ENCODE measurements at places on chromosomes 3 and 15.

GRCh38 chr15:45812200-45812599 is 177.4 kb downstream of the SQOR start:
- DNase-seq = no peak

DNA sequence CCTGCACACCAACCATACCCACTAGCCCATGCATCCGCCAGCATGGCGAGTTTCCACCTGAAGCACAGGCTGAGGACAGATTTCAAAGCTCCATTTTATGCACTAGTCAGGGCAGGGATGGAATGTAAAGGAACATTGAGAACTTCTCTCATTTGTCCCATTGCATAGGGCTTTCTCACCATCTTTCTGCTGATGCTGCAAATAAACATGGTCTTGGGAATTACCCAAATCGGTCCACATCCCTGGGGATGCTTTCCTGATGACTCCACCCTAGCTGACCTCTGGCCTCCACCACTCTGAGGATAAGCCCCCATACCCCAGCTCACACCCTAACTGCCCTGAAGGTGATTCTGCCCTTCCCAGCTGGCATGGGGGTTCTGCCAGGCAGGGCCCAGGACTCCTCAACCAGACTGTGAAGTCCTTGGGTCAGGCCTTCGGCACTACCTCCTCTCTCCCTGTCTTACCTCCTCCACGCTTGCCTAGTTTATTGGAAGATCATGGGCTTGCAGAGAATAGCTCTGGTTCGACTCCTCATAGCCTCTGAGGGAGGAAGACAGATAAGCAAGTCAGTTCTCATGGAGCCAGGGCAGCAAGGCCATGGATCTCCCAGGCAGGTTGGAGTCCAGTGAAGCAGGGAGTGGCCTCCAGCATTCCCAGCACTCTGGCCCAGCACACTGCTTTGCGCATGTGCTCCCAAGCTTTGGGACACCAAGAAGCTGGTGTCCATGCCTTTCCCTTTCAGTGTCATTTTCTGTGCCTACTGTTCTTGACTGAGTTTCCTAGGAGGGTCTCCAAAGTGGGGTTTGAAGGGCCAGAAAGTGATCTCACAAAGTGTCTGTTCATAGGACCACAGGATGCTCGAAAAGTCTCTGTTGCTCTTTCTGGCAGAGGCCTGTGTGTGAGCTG is 27.6 kb upstream of the XYLB start:
- DNase-seq = no peak

- DNase-seq = peak; percentile 58
These were observed 90.0 kb downstream of the APBA2 start for GRCh38 chr15:28975766-28976179.

DNA sequence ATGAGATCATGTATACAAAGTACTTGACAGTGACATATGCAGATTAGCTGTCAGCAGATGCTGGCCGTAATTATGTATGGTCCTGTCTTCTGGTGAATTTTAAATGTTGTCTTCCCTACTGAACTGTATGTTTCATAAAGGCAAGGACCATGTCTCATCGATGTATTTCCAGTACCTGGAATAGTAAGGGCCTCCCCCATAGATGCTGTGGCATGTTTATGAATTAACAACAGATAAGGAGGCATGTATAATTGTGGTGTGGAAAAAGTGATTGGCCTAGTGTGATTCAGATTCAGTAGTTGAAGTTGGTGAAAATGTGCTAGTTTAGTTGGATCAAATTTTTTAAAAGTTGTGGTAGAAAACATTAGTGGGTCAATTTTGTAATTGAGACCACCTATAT is 202.7 kb upstream of the SLC2A2 start:
- DNase-seq = no peak

DNA sequence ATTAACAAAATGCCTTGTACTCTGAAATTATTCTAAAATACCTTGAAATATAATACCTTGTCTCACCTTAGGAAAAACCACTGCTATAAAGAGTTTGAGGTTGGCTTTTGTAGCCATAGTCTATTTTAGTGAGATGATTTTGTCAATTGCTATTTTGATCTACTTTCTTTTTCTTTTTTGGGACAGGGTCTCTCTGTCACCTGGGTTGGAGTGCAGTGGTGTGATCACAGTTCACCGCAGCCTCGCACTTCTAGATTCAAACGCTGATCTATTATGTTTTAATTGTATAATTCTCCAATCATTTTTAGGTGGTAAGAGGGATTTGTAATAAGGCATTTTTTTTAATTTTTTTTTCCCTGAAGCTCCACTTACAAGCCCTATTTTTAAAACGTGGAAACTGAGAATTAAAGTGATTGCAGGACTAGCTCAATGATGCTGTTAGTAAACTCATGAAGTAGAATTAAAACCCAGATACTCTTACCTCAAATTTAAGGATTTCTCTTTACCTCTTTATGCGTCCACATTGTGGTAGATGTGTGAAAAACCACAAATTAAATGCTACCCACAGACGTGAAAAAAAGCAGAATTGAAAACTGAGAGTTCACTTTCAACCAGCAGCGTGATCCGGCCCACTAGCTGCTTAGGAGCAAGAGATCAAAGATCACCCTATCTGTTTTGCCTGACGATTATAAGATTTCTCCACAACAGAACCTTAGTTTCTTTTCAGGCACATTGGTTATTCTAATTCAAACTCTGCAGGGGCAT is 384.2 kb downstream of the CGGBP1 start:
- DNase-seq = no peak

- DNase-seq = no peak
These were observed 82.7 kb upstream of the TCF12 start for GRCh38 chr15:56835718-56836171.

DNA sequence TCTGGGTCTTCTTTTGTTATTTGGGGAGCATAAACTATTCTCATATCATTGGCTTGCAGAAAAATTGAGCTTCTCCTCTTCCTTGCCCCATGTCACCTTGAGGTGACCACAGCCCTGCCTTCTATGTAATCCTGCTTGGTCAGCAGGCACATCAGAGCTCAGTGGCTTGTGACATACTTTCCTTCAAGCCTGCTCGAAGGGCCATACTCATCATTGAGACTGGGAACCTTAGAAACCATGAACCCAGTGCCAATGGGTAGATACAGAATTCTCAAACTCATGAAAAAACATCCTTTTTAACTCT is 3.7 kb upstream of the CCR2 start:
- DNase-seq = no peak

DNA sequence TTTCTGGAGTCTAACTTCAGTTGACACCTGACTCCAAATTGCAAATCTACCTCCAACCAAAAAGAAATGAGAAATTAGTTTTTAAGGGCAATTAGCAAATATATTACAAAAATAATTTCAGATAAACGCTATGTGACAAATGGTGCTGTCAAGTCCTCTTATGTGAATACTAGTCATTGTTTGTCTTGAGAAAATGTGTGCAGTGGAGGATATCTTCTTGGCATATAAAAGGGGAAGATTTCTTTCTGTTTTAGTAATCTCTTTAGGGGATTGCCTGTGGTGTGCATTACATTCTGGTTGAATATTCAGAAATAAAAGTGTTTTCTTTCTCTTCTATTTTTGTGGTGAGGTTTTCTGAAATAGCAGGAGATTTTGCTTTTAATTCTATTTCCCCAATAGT is 3.0 kb upstream of the GCSAM start:
- no peak for DNase-seq

- DNase-seq = no peak
These were observed 45.3 kb downstream of the DGKG start for GRCh38 chr3:186316666-186317260.

- no peak for DNase-seq
These were observed 63.1 kb downstream of the B3GALNT1 start for GRCh38 chr3:161042023-161042501.

DNA sequence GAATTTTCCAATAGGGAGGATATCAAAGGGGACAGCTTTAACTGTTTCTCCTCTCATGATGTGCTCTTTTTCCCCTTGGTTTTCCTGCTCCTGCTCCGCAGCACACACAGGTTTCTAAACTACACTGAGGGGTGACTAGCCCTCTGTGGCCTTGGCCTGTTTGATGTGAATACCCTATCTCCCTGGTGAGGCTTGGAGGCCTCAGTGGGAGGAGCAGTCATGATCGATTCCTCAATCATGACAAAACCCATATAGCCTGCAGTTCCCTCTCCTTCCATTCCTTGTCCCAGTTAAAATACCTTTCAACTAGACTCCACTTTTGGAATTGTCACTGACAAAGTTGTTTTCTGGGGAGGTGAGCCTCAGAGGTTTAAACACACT is 24.0 kb upstream of the USP3 start:
- DNase-seq = no peak

DNA sequence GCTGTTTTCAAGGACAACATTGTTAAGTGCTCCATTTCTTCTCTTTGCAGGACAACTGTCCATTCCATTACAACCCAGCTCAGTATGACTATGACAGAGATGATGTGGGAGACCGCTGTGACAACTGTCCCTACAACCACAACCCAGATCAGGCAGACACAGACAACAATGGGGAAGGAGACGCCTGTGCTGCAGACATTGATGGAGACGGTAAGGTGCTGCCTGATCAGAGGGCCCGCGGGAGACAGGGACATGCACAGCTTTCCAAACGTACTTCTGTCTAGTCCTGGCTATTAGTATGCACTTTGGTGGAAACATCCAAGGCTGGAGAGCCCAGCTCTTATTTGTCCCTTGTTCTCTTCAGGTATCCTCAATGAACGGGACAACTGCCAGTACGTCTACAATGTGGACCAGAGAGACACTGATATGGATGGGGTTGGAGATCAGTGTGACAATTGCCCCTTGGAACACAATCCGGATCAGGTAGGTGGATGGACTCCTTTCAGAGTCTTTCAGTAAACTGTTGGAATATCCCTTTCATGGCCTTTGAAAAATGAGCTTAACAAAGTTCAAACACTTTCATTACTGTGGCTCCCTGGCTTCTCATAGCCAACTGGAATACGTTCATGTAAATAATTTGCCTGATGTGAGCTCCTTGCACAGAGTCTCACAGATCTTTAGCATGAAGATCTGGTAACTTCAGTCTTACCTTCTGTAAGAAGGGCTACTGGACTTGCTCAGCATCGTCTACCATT is 10.4 kb downstream of the THBS1 start:
- DNase-seq = no peak

DNA sequence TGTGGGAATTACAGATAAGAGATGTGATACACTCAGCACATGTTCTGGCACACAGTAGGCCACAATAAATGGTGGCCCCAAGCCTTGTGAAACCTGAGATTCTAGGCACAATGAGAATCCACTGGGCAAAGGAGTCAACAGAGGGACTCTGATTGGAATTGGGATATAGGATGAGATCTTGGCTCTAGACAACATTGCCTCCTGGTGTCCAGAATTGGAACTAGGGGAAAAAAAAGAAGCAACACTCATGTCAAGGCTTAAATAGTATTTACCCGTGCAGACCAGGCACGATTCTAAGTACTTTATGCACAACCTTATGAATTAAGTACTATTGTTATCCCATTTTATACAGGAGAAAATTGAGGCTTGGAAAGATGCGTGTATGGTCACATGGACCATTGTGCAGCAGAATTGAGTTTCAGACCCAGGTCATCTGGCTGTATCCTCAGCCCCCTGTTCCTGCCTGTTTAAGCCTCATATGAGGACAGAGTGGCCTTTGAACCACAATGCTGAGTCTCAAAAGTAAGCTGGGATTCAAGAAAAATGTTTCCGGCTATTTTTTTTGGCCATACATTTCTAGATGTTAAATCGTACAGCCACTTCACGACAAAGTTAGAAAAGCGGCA is 124.8 kb downstream of the SV2B start:
- no peak for DNase-seq

DNA sequence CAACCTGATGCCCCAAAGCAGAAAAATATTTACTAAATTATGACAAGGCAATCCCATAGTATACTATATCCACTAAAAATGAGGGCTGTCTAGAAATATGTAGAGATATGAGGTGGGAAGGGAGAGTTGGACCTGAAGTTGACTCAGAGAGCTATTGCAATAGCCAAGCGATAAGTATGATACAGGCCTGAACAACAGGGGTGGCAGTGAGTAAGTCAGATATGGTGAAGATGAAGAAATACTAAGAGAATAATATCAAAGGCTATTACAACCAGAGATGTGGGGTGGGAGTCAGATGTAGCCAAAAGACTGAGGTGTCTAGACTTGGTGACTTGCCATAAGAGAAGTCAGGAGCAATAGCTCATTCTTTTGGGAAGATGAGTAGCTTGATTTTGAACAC is 9.2 kb downstream of the HSPBAP1 start:
- DNase-seq = no peak

DNA sequence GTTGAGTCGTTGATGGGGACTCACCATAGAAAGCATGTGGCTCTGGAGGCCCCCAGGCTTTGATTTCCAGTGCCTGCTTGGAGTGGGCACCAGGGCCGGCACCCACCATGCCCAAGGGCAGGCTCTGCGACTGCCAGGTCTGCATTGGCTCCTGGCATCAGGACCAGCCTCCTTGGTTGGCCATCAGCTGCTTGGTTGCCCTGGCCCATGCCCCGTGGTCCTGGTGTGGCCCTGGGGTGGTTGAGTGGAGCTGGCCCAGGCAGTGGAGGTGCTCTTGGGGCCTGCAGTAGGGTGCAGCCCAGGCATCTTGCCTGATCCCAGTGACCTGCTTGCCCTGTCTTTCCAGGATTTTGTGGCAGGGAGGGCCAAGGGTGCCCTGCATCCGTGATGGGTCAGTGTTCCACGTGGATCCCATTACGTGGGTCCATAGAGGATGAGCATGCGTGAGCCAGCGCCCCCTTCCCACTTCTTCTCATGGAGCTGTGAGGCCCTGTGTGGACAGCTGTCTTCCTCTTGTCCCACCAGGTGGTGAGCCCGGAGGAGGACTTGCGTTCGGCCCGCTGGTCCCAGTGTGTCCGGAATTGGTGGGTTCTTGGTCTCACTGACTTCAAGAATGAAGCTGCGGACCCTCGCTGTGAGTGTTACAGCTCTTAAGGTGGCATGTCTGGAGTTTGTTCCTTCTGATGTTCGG is 187.0 kb downstream of the UBE3A start:
- no peak for DNase-seq

DNA sequence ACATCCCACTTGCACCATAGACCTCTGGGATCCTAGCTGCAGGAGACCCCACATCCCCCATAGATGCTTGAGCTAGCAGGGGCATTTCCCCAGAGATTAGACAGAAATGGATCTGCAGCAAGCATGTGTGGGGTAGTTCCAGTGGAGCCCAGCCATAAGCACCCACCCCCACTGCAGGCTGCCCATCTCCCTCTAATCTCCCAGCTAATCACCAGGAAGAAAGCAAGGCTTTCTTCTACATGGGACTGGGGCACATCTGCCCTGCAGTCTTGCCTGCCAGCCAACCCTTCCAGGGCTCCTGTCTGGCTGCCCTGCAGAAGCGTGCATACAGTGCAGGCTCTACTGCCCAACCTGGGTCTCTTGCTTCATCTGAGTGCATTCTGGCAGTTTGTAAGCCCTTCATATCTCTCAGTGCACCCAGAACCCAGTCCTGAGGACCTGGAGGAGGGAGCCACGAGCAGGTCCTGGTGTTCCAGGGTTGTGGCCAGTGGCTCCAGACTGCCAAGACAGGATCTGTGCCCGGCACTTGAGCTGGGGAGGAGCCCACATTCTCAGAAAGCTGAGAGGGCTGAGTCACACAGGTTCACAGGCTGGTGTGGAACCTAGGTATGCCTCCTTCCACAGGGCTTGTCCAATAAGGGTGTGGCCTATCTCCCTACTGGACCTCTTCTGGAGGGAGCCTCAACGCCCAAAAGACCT is 49.9 kb upstream of the IGSF11 start:
- no peak for DNase-seq

GRCh38 chr15:62931650-62932049 is 110.9 kb upstream of the TPM1 start:
- DNase-seq = no peak

Measured in stimulated activated CD4-positive, alpha-beta T cell treated with anti-CD3 and anti-CD28 coated beads, TNF-alpha, amount 100 ng/mL, for 4 hours (primary cell).